ENCODE measurements at places on chromosomes 4 and X.

- DNase-seq = no peak
Observed at GRCh38 chr4:152430507-152430906, 105.4 kb downstream of the FBXW7 start.

DNA sequence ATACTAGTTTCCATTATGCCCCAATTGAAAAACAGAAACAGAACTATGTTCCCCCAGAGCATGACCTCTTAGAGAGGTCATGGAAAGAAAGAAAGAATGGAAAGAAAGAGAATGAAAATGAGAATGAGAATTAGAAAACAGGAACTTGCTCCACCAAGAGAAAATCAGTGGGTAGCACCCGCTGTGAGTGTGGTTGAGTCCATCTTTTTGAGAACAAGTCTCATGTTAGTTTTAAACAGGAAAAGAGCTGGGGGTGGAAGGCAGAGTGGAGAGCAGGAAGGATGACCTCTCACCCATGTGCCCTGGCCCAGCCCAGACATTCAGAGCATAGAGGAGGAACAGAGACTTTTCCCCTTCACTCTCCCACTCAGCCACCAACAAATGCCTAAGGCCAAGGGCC lies 4.9 kb downstream of the GSX2 start:
- DNase-seq = no peak

- no peak for DNase-seq
Observed at GRCh38 chr4:25531272-25531671, 124.4 kb upstream of the SLC34A2 start.

- no peak for DNase-seq
Observed at GRCh38 chrX:12975670-12975965, 708 bp downstream of the TMSB4X start.

GRCh38 chr4:16846540-16847117 lies 51.8 kb downstream of the LDB2 start:
- no peak for DNase-seq

DNA sequence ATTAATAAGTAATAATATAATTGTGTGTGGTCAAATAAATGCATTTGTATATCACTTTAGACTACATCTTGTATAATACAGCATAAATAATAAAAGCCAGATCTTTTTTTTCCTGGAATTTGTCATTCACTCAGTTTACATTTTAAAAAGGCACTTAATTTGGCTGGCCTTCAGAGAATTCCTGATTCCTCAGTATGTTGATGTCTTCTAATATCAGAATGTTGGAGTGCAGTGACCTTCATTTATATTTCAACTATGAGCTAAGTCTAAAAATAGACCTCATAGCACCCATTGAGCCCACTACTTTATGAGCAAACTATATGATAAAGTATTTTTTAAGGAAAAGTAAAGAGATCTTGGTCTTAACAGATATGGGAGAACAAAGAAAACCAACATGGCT lies 27.8 kb downstream of the ZNF330 start:
- DNase-seq = no peak

DNA sequence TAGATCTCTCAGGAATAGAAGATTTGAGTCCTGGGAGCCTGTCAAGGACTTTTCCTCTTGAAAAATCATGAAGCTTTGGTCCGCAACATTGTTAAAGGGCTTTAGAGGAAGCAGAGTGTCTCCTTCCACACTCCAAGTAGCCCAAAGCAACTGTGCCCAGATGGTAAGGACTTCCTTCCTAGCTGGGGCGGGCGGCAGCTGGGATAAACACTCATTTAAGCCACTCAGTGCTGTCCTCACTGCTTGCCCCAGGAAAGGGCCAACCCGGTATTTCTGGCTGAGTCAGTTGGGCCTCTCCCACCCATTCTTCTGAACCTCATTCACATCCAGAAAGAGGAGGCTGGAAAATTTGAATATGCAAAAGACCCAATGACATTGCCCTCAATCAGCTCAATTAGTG lies 144.3 kb downstream of the CHIC2 start:
- DNase-seq = no peak

- DNase-seq = no peak
Observed at GRCh38 chrX:76439188-76439587, 11.7 kb downstream of the MAGEE1 start.

- no peak for DNase-seq
Observed at GRCh38 chrX:18890049-18890381, 93.9 kb downstream of the PHKA2 start.

DNA sequence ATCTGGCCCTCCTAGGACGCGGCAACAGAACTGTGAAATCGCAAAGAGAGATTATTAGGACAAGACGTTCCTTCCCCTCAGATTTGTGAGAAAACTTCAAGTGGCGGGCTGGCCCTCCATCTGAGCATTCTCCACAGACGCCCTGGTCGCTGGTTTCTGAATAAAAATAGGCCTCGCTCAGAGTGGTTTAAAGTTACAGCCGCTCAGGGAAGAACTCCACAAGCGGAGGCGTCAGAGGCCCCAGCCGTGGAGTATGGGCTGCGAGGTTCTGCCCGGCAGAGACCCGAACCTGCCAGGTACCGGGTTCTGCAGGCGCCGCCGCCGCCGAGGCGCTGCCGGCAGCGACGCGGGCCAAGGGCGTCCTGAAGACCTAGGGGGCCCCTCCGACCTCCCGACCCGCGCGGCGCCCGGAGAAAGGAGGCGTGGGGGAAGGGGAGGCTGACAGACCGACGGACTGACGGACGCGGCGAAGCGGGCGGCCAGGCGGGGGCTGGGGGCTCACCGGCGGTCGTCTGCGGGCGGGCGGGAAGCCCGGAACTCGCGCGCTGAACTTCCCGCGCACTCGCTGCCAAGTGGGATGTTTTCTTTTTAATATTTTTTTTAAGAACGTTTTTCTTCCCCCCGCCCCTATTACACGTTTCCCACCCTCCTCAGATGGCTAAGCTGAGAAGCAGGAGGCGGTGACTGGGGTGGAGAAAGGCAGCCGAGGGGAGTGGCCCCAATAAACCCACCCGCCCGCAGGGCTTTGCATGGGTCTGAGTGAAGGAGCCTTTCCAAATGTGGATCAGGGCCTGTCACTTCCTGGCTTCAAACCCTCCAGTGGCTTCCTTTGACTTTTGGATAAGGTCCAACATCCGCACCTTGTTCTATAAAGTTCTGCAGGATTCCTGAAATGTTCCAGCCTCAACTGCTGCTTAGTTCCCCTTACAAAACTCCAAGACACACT lies at the start of gene PABPC4L:
PABPC4L (minus strand) TSS at position 574 of the 946 bp plus-strand sequence. CDS start 770 bp downstream, outside the sequence.
- no peak for DNase-seq

DNA sequence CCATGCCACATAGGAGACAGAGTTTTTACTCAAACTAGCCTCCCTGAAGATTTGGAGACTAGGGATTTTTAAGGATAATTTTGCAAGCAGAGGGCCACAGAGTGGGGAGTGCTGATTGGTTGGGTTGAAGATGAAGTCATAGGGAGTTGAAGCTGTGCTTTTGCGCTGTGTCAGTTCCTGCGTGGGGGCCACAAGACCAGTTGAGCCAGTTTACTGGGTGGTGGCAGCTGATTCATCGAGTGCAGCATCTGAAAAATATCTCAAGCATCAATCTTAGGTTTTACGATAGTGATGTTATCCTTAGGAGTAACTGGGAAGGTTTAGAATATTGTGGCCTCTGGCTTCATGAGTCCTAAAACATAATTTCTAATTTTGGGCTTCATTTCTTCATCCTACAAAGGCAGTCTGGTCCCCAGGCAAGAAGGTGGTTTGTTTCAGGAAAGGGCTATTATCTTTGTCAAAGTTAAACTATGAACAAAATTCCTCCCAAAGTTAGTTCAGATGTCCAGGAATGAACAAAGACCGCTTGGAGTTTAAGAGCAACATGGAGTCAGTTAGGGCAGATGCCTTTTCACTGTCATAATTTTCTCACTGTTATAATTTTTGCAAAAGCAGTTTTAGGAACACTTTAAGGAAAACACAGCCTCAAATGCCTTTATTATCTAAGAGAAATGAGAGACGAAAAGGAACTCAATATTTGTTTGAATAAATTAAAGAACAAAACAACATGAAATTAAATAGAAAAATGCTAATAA lies 960.8 kb upstream of the PRKX start:
- no peak for DNase-seq

GRCh38 chrX:49264460-49264859 lies at the start of gene FOXP3:
Gene FOXP3, minus strand, starts transcription at chrX:49264710. Its CDS starts 6,205 bp downstream, at chrX:49258505.
- DNase-seq = no peak

GRCh38 chr4:71240094-71240493 lies 98.7 kb upstream of the SLC4A4 start:
- no peak for DNase-seq

- no peak for DNase-seq
Observed at GRCh38 chr4:127124919-127125318, 507.8 kb upstream of the INTU start.

DNA sequence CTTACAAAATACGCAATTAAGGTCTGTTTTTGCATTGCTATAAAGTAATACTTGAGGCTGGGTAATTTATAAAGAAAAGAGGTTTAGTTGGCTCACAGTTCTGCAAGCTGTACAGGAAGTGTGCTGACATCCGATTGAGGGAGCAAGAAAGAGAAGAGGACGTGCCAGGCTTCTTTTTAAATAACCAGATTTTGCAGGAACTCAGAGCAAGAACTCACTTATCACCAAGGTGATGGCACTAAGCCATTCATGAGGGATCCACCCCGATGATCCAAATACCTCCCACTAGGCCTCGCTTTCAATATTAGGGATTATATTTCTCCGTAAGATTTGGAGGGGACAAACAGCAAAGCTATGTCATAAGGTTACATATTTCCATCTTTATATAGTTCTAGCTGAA lies 456.7 kb downstream of the GLUD2 start:
- DNase-seq = no peak

DNA sequence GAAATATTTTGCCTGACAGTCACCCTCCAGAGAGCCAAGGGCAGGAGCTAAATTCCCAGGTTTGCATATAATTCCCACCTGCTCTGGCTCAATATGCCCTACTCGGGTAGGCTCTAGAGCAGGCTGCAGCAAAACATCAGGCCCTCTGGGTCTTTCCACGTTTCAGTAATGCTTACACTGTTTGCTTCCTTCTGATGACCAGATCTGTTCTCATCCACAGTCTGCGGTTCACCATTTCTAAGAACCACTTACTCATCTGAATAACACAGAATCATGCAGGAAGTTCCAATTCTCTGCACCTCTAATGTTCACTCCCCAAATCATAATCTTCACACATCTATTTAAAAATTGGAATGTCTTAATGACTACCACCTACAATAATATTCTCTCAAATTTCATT lies 141.4 kb downstream of the PPP3CA start:
- DNase-seq = no peak

DNA sequence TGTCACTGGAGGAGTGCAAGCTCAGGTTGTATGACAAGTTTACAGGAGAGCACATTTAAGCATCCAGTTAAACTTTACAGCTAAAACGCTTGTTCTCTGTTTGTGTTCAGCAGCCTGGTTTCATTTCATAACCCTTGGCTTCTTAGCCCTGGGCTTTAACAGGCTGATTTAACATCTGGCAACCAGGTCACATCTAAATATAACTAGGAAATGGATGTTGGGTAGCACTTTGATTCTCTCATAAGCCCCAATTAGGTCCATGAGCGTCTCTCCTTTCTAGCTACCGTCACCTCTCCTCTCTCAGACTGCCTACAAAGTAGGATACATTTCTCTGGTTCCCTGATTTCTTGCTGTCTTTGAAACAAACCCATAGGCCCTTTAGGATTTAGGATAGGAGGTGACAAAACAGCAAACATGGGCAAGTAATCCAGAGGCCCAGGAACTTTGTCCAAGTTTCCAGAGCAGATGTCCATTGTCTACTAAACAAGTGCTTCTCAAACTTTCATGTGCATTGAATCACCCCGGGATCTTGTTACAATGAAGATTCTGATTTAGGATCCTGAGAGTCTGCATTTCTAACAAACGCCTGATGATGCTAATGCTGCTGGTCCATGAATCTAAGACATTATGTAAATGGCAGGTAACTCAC lies 22.5 kb downstream of the OTUD6A start:
- DNase-seq = no peak

GRCh38 chr4:135192751-135193535 lies 991.4 kb upstream of the PABPC4L start:
- DNase-seq = no peak

DNA sequence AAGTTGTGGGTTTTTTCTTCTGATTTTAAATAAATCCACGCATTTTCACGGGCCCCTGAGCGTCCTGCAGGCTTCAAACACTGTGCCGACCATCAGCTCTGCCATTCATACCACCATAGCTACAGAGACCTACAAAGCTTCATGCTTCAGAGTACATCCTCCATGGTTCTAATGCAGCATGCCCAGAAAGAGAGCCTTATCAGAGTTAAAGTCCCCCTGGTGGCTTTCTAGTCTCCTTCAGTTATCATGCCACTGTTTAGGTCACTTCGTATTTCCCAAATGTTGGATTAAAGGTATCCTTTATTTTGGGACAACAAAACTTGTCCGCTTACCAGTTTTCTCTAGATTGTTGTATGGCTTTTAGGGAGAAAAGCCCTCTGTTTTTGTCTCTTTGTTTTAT lies 66.7 kb upstream of the VCX2 start:
- DNase-seq = no peak

DNA sequence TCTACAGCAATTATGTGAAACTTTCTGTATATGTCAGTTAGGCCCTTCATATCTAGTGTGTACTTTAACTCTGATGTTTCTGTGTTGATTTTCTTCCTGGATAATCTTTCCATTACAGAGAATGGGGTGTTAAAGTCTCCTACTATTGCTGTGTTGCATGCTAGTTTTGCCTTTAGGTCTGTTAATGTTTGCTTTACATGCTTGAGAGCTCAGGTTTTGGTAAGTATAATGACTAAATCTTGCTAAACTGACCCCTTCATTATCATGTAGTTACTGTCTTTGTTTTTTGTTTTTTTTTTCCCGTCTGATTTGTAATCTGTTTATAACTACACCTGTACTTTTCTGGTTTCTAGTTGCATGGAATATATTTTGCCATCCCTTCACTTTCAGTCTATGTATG lies 63.6 kb upstream of the UGT2B15 start:
- DNase-seq = no peak

DNA sequence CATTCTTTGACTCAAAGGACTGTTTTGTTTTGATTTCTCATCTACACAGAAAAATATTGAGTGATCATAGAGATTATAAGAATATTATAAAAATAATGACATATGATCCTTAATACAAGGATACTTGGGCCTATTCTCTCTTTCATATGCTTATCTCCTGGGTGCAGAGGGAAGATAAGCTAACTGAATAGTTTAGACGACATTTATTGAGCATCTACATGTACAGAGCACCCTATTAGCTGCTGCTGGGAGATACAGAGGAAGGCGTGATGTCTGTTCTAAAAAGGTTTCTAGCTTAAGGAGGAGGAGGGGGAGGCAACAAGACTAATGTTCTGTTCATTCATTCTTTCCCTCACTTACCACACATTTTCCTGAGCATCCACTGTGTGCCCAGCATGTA lies 106.8 kb downstream of the HDAC8 start:
- no peak for DNase-seq

DNA sequence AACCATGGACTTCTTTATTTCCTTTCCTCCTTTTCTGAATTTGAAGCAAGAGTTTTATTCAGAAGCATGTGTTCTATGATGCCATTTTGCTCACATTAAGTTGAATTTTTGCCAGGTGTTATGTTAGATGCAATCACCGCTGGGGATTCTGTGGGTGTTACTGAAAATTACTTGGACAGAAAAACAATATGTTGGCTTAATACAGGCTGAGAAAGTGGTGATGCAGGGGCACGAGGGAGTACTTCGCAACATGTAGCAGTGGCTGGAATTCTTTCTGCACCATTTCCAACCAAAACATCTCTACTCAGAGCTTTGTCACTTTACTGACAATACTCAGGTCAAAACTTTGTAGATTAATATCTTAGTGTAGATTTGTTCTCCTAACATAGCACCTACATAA lies 109.2 kb upstream of the PCDH18 start:
- DNase-seq = no peak

- DNase-seq = no peak
Observed at GRCh38 chr4:16812041-16812440, 86.4 kb downstream of the LDB2 start.

All from Panc1 (cell line).